Left renal pelvis (tissue), 4 donors: ENCODE measurements at places on chromosomes 3 and 15. TPM values are rescaled to one million over a fixed set of nuclear protein-coding genes. Genes with fewer than 3 reads are reported as not detected.
A peak's percentile ranks its signal among the peaks of the same experiment; 100 is the strongest.

Gene PIK3CB
- polyA plus RNA-seq, result 33.3 TPM

Gene SLITRK3
- 0.75 TPM for polyA plus RNA-seq

Gene CPLX3
- polyA plus RNA-seq, result not detected

Gene ZFAND6
- polyA plus RNA-seq, result 110 TPM

DNA sequence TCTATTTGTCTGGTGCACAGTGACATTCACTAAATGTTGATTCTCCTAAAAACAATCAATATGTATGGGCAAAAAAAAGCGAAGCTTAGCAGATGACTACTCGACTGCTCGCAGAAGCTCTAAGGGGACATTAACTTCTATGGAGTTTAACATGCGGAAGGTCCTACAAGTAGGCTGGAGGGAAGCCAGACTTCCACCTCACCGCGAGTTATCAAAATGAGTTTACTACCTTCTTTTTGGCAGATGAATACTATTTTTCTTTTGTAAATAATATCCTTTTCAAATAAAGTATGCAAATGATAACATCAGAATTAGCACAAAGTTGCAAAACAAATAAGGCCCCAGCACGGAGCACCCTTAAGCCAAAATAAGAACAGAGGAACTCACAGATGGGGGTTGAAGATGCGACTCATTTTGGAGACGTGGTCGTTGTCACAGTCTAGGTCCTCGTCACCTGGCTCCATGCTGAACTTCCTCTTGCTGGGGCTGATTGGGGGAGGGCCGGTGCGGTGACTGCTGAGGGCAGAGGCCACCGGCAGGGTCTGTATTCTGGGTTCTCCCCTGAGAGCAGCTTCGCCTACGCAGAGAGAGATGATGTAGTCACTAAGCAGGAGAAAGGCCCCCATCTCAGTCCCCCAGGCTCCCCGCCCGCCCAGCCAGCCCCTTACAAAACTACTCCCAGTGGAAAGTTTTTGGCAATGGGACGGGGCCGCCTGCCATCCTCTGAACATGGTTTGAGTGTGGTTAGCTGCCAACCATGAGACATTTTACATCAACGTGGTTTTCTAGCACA lies 42.1 kb downstream of the VGLL4 start:
- DNase-seq, result no peak

- DNase-seq, result no peak
These were observed 21.2 kb upstream of the IGF2BP2 start for GRCh38 chr3:185846037-185846436.

- DNase-seq, result no peak
These were observed 165.2 kb upstream of the NUDT16 start for GRCh38 chr3:131216330-131216729.

GRCh38 chr15:63156755-63157117 lies 541 bp downstream of the RPS27L start:
- DNase-seq, result peak; percentile 52

DNA sequence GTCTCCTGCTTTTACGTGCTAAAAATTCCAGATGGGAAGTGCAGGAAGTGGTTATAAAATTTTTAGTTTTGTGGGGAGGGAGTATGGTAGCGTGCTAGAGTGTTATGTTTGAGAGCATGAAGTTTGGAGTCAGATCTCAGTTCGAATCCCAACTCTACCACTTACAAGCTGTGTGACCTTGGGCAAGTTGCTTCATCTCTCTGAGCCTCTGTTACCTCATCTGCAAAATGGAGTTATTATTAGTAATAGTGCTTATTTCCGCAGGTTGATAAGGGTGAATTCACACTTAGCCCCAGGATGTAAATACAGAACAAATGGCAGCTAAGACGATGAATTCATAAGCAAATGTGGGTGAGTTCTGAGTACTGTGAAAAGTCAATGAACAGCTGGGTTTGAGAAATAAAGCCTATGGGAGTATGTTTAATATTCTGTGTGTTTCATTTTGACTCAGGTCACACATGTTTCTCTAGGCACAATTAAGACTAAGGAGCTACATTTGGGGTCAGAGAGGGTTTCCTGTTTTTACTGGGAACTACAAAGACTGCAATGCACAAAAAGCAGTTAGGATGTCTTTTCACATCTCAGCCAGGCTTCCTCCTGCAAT lies 73.1 kb upstream of the FEZF2 start:
- no peak for DNase-seq

- no peak for DNase-seq
These were observed 8.6 kb upstream of the RPL29 start for GRCh38 chr3:52004163-52004787.
